ENCODE measurements at places on chromosomes 11 and 22.

GRCh38 chr22:37904572-37905533 lies 1.2 kb upstream of the MICALL1 start:
- no peak for DNase-seq

DNA sequence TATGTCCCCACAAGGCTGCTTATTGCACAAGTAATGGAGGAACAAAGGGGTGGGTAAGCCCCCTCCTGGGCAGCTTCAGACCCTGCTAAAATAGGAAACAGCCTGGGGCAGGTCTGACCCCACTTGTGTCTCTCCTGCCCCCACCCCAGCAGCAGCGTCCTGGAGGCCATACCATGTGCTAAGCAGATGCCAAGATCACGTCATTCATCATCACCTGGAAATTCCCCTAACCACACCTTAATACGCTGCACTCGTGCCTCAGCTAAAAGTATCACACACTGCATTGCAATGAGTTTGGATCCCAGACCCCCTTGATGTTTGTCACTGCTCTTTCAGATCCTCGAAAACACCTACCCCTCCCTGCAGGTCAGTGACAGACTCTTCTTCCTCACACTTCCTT lies 27.8 kb upstream of the GGTLC2 start:
- no peak for DNase-seq

- no peak for DNase-seq
Observed at GRCh38 chr11:96167787-96168186, 175.2 kb downstream of the MAML2 start.

DNA sequence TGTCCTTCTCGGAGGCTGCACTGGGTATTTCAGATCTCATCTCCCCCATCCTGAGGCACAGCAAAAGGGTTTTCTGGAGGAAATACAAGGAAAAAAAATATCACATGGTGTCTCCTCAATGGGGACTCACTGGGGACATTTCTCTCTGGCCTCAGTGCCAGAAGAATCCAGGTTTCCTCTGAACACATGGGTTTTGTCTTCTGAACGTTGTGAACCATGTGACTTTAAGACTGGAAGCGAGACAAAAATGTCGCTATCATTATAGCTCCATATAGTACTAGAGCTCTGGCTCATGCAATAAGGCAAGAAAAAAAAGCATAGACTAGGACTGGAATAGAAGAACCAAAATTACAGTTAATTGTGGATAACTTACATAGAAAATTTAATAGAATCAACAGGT lies 44.9 kb upstream of the RFPL3 start:
- no peak for DNase-seq

- DNase-seq, result no peak
Observed at GRCh38 chr11:122756417-122756816, 81.9 kb upstream of the CRTAM start.

DNA sequence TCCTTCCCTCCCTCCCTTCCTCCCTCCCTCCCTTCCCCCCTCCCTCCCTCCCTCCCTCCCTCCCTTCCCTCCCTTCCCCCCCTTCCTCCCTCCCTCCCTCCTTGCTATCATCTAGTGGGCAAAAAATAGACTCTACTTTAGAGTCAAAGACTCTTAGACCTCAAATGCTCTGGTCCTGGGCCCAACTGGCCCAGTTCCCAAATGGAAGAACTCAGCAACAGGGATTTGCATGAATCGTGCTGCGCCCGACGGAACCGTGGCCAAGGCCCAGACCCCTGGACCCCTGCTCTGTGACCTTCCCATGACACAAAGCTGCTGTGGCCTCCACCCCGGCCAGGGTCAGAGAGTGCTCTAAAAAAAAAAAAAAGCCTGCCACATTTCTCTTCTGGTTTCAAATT lies 97.4 kb downstream of the WNT7B start:
- no peak for DNase-seq

DNA sequence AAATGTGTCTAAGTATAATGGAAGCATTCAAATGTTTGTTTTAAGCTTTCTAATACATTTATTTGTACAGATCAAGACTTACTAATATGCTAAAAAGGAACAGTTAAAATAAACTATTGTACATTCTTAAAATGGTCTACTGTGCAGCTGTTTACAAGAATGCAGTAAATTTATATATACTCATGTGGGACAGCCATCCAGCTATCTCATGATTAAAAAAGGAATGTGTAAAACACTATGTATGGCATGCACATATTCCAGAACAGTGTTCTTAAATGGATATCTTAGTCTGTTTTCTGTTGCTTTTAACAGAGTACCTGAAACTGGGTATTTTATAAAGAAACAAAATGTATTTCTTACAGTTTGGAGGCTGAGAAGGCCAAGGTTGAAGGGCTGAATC lies 30.2 kb upstream of the CSTF3 start:
- no peak for DNase-seq

GRCh38 chr22:35842954-35843353 lies 125.3 kb downstream of the APOL5 start:
- DNase-seq, result no peak

DNA sequence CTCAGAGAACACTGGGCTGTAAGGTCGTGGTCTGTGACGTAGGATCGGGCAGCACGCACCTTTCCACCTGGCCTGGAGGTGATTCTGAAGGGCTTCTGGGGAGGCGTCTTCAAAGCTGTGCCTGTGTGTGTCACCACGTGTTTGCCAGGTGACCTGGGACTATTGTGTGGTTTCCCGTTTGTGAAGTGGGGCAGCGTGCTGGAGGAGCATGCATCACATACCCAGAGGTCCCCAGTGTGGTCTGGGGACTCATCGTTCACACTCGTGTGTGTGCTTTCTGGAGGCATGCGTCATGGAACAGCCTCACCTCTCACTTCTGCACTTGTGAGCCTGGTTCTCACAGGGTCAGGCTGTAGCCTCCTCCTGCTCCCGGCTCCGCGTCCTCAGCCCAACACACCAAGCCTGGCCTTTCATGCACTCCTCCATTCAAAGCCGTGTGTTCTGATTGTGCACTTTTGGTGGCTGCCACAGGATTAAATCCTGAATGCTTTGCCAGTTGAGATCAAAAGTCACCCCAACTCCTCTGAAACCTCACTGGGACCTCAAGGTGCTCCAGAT lies 106.3 kb downstream of the KCNQ1OT1 start:
- DNase-seq, result no peak

DNA sequence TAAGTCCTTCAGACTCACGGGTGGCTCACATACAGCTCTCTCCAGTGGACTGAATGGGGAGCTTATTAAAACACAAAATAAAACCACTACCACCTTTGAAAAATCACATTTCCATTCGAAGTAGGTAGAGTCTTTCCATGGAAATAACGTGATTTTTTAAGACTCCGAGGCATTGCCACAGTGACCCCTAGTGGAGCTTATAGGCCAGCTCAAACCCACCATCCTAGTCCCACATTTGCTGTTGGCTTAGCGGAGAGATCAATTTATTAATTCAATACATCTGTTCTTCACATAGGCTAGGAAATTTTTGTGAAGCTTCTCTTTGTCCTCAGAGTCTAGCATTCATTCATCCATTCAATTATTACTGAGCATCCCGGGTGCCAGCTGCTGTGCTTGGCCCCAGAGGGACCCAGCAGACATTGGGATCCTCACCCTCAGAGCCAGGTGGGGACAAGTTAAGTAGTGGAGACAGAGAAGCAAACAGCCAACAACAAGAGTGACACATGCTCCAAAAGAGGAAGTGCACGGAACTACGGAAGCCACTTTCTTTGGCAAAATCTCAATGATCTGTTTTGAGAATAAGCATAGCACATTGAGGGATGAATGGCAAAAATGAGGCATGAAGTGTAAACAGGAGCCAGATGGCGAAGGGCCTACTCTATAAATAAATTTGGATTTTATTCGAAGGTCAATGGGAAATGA lies 10.2 kb upstream of the P4HA3 start:
- no peak for DNase-seq

DNA sequence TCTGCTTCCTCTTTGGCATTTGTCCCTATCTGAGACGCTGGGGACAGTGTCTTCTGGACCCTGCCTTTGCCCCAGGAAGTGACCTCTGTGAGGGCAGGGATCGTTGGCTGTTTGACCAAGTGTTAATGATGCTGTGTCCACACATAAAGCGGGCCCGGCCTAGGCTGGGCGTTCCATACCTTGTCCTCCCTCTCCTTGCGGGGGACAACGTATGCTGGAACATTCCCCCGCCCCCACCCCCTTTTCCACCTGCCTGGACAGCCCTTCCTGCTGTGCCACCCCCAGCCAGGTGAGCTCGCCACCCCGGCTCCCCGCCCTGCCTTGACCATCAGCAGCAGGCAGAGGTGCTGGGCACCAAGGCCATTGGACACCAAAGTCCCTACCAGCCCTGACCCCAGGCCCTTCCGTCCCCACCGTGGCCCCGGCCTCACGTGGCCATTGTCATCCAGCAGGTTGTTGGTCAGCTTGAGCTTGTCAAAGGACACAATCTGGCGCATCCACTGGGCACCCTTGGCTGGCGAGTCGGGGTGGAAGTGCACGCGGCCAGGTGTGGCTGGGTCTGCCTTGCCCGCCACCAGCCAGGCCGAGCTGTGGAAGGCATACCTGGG lies 4.1 kb upstream of the NUDT8 start:
- DNase-seq, result no peak

- no peak for DNase-seq
Observed at GRCh38 chr11:77270921-77271320, 30.6 kb downstream of the GDPD4 start.

GRCh38 chr11:106624377-106624776 lies 393.9 kb downstream of the GUCY1A2 start:
- no peak for DNase-seq

- no peak for DNase-seq
Observed at GRCh38 chr22:41915035-41915785, at the start of gene SHISA8. TSS of gene SHISA8 (minus strand) at chr22:41915074. CDS start at chr22:41914667, 407 bp downstream.

DNA sequence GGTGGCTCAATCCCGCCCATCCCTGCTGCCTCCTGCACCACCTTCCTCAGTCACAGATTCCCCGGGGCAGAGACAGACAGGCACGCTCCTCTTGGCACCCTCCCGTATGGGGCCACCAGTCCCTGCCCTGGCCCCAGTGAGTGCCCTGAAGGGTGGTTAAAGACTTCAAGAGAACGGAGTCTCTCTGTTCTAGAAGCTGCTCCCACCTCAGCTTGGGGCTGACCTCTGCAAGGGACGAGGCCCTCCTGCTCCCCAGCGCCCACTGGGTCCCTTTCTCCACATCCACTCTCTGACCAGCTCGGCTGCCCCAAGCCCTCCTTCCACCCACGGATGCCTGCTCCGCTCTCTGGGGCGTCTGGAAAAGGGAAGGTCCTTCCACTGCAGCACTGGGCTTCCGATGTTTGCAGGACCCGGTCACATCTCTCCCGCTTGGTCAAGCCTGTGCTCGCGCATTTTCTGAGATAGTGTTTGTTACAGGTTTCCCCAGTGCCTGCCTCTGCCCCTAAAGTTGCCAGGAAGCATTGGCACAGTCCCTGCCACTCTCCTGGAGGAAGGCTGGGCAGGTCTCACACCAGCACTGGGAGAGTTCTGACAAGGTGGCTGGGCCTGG lies 1487.9 kb downstream of the TBC1D22A start:
- no peak for DNase-seq

DNA sequence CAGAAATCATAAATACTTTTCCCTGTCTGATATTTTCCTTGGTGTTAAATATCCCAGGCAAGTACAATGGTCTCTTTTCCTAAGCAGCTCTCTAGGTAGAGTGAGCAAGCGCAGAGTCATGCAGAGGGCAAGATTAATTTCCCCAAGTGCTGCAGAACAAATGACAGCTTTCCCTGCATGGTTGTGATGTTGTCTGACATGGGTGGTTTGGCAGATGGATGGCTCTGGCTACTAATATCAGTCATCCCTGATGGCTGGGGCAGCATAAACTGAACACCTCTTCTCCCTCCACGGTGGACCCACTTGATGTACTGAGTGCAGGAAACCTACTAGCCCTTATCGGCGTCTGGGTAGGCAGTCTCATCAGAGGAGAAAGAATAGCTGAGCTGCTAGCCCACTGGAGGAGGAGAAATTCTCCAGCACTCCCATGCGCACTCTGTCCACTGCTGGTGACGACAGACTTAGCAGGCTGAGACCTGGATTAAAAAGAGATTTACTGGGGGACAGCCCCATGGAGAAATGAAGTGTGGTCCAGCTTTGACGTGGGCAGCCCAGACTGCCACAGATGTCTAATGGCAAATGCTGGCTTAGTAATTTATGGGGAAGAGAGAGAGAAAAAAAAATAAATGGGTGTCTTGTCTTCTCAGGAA lies 202.9 kb downstream of the DBX1 start:
- DNase-seq, result no peak

DNA sequence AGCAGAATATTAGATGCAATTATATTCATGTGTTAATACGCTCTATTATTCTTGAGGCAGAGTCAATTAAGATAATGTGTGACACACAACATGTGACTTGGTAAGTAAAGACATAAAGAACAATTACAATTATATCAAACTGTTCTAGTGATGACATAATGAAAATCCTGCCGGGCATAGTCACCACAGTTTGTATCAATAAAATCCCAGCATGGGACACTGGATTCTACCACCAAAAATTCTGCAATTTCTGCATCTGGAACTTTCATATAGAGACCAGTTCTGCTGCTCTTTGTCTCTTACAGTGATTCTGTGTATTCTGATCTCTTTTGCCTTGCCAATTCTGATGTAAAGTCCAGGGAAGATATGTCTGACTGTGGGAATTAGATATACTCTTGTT lies 495.6 kb upstream of the LRRC4C start:
- DNase-seq, result no peak

DNA sequence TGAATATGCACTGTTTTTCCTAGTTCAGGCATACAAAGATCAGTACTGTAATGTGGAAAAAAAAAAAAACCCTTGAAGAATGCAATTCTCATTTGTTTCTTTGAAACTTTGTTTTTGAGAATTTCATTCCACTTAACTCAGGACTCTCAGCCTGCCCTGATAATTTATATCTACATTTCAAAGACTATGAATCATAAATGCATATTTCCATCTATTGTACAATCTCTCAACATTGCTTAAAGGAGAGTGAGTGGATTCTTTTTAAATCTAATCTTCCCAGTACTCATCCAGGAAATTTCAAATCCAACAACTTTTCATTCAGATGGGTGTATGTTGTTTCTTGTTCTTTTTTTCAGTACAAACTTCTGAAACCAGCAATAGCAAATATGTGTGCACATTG lies 322.2 kb upstream of the DDI1 start:
- DNase-seq, result no peak

DNA sequence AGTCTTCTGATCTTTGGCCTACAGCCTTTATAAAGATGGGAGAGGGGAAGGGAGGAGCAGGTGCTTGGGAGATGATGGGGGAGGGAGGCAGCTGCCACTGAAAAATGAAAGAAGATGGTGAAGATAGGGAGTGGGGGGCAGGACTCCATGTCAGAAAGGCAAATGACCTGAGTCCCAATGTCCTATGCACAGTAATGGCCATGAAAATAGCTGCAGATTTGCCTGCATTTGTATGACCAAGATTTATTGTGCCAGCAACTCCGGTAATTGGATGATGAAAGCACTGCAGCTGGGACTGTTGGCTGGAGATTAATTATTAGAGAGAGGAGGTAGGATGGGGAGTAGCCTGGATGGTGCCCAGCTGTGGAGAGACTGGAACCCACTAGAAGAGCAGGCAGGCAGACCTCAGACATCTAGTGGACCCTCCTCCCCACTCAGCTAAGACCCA lies 36.1 kb downstream of the NEU3 start:
- DNase-seq, result no peak

GRCh38 chr11:33659370-33660139 lies 41.1 kb downstream of the C11orf91 start:
- DNase-seq, result no peak

- DNase-seq, result no peak
Observed at GRCh38 chr11:116465056-116465455, 307.7 kb downstream of the BUD13 start.

GRCh38 chr11:128502726-128503125 lies 84.6 kb downstream of the ETS1 start:
- no peak for DNase-seq
